ENCODE measurements at places on chromosomes 2 and 18.

DNA sequence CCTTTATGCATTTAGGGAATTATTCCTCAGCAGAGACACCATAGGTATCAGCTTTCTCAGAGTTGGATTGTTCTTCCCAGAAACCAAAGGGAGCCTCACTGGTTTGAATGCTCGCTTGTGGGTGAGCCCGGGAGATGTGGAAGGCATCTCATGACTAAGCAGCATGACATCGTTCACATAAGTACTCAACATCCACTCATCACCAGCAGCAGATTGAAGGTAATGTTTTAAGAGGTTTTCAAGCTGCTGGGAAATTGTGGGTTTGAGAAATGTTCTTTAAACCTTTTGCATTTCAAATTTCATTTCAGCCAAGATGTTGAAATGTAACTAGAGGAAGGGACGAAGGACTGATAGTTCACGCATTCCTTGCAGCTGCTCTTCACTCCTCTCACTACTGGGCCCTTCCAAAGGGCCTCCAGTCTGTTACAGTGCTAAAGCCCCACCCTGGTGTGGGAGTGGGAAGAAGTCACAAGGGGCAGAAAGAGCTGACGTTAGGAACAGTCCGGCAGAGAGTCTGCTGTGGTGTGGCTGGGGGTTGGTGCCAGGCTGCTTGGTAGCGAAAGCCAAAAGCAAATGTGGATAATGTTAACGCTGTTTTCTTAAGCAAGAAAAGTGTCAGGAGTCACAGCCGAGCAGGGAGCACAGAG is 324.5 kb upstream of the EPHA4 start:
- no peak for DNase-seq

- no peak for DNase-seq
Measured at GRCh38 chr2:45729753-45730512, 78.5 kb downstream of the PRKCE start.

GRCh38 chr18:73881396-73881917 is 266.2 kb downstream of the FBXO15 start:
- no peak for DNase-seq

DNA sequence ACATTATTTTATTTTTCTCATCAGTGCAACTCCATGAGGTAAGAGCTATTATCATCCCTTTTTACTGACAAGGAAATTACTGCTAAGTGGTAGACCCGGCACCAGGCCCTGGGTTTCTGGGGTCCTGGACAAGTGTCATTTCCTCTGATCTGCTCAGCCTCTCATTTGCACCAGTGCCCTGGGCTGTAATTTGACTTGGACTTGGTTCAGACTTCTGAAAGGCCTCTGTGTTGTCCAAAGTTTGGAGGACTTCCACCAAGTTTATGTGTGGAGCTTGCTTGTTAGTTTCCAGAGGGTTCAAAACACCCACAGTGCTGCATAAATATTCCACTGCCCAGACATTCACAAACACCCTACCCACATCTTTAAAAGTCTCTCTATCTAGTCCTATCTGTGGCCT is 44.0 kb upstream of the PPP1CB start:
- no peak for DNase-seq

DNA sequence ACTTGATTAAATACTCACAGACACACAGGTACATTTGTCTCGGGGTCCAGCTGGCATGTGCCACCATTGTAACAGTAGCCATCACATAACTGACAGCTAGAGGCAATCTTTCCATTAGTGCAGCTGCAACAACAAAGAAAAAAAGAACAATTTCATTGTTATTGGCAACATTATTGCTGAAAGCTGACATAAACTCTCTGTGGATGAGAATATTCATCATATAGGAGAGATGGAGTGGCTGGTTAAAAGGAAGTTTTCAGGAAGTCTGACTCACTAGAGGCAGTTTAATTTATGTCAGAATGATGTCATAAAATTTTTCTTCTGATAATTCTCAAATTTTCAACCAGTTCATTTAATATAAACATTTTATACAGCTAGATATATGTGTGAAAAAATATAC is 1490.0 kb upstream of the NXPH2 start:
- DNase-seq, result peak; percentile 48

DNA sequence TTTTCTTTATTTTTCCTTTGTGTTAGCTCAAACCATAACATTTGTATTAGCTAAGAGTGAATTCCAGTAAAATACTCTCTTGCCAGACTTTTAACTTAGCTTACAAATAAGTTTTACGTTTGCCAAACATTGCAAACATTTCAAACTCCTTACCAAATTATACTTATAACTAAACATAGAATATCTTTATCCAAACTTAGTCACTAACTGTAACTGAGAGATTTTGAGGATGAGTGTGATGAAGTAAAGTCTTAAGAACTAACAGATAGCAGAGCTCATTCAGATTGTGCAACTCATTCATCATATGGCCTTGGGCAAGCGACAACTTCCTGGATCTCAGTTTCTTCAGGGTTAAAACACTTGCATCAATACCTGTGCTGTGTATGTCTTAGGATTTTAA is 533.7 kb downstream of the TDRD15 start:
- DNase-seq, result no peak

DNA sequence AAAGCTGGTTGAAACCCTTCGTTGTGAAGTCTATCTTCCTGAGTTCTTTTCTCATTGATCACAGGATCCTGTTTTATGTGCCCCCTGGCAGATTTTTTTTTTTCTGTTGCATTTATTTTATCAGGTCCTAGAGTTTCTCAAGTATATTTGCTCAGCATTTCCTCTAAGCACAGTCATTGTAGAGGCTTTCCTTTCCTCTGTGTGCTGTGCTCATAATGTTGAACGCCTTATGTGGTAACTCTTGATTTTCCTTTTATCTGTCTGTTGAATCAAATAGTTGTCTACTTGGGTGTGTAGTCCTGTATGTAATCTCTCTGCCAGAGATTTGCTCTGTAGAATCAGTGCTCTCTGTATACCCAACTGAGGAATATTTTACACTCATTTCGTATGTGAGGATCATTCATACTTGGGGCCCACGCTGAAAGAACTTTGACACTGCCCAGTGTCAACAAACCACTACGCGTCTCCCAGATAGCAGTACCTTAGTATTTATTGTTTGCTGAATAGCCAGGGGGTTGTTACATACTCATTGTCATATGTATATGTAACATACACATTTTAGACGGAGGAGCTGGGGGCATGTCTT is 118.2 kb downstream of the CTNNA2 start:
- no peak for DNase-seq

GRCh38 chr18:73264562-73264921 is 396.8 kb upstream of the NETO1 start:
- no peak for DNase-seq

- DNase-seq, result no peak
Measured at GRCh38 chr2:25740810-25741381, 67.5 kb upstream of the DTNB start.

DNA sequence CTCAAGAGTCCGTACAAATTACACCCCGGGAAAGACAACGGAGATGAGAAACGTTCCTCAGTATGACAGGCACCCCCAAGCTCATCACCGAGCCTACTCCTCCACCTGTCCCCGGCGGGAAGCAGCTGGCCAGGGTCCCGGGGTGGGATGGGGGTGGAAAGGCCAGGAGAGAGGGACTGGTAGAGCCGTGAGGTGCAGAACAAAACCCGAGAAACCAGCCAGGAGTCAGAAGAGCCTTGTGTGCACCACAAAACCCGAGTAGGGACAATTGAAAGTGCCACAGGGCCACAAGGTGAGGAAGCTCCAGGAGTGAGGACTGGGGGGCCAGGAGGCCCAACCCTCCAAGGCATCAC is 75.5 kb upstream of the SALL3 start:
- DNase-seq, result no peak

DNA sequence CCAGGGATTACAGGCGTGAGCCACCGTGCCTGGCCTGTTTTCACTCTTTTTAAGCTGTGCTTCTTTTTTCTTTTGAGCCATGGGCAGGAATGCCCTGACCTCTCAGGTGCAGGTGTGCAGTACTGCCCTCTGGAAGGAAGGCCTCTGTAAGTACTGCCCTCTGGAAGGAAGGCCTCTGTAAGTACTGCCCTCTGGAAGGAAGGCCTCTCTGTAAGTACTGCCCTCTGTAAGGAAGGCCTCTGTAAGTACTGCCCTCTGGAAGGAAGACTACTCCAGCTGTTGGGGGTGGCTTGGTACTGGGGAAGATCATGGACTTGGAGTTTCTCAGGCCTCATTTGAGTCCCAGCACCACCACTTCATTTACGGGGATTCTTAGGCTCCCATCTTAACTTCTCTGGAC is 248.5 kb upstream of the ID2 start:
- no peak for DNase-seq

DNA sequence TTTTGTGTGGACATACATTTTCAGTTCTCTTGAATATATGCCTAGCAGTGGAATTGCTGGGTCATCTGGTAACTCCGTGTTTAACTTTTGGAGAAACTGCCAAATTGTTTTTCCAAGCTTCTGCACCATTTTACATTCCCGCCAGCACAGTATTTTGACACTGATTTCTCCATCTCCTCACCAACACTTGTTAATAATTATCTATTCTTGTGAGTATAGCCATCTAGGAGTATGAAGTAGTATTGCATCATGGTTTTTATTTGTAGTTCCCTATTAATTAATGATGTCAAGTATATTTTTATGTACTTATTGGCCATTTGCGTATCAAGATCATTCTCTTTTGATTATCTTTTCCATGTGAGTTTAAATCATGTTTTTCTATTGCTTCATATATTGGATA is 17.9 kb upstream of the AOX1 start:
- no peak for DNase-seq

DNA sequence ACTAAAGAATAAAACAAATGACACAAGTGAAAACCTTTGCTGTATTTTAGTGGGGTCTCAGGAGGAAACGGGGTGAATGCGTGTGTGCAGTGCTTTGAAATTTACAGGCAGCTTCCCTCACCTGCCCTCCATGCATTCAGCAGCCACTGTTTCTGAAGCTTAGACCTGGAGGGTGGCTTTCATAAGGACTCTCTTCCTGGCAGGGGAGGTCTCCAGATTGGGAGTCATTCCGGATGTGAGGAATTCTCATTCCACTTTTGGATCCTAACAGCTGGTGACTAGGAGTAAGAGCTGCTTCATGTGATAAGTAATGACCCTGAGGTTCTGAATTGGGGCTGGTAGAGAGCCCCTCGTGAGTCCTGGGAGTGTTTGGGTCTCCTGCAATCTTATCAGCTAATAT is 192.5 kb downstream of the SH3BP4 start:
- no peak for DNase-seq

DNA sequence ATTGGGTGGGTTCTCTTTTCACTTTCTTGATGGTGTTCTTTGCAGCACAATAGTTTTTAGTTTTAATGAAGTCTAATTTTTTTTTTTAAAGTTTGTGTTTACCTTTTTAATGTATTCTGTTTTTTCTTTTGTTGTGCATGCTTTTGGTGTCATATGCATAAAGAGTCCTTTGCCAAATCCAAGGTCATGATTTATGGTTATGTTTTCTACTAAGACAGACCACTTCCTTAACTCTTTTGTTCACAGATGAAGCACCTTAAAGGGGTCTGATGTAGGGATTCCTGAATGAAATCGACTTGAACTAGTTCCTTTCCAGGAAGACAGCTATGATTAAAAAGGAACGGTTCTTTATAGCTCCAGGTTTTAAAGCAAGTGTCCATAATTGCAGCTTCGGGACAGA is 23.1 kb downstream of the LPIN1 start:
- DNase-seq, result no peak

DNA sequence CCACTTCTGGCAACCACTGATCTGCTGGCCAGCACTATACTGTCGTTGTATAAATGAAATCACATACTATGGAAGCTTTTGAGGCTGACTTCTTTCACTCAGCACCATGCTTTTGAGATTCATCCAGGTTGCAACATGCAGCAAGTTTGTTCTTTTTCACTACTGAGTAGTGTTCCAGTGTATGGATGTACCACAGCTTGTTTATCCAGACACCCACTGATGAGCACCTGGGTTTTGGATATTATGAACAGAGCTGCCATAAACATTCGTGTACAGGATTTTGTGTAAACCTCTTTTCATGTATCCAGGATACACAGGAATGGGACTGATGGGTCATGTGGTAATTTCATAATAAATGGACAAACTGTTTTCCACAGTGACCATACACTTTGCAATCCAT is 10.7 kb downstream of the ERCC3 start:
- DNase-seq, result no peak

DNA sequence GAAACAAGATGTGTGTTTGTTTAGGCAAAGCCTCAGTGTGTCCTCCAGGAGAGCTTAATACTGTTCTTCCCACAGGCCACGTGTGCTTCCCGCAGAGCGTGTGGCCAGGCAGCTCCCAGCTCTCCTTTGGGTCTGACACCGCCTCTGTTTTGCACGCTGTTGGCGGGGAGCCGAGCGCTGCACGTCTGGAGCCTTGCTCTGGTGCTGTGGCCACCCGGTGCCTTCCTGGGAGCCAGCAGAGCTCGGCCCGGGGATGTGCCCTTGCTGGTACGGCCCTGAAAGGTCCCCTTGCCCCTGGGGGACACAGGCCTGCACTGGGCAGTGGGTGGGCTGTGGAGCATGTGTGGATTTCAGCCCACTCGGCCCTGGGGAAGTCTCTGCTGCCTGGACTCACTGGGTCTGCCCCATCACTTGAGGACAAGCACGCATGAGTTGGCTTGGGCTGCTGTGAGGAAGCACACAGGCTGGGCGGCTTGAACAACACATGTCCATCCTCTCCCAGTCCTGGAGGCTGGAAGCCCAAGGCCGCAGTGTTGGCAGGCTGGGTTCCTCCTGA is 160.7 kb upstream of the HDAC4 start:
- DNase-seq, result no peak

DNA sequence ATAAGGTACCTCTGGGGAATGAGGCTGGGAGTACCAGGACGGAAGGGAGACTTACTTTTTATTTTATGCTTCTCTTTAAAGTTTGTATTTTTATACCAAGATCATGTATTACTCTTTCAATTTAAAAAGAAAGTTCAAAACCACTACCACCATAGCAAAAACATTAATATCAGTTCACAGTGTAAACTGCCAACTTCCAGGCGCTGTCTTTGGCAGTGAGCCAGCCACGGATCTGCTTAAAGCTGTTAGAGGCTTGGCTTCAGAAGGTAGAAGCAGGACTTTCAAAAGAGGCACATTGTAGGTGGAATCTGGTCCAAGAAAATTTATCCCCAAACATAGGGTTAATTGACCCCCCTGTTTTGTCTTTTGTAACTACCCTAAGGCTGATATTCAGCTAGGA is 74.8 kb downstream of the B3GNT2 start:
- DNase-seq, result no peak

DNA sequence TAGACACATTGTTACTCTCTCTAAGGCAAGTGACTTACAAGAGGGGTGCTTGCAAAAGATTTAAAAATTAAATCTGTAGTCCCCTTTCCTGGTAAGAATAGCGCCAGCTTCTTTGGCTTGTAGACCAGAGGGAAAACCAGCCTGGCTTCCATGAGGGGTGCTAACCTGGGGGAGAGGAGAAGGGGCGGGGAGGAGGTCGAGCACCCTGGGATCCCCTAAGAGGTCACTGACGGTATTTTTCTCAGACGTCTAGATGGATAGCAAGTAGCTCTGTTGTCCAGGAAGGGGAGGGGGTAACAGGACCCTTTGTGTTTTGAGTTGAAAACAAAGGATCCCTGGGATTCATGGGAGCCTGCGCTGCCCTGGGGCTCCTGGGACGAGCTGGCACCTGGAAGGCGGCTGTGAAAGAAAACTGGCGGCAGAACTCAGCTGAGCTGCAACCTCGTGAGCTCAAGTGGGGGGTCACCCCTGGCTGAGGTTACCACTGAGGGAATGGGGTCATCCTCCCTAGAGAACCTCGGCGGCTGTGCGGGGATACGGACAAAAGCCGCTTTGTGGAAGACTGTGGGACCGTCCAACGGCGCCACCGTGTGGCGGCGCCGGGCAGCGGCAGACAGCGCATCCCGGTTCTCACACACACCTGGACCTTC is 37.8 kb upstream of the MRPL19 start:
- DNase-seq, result peak; percentile 34

GRCh38 chr2:171360905-171361304 is 72.9 kb downstream of the METTL8 start:
- DNase-seq, result no peak

Measured in NCI-H1930 (cell line).